ENCODE measurements at places on chromosomes 2 and 18. TPM values are rescaled to one million over a fixed set of nuclear protein-coding genes. Genes with fewer than 3 reads are reported as not detected.

EFEMP1 gene
- not detected for total RNA-seq

DYSF gene
- total RNA-seq, result 3.5 TPM

CCDC74A gene
- 10.2 TPM for total RNA-seq

PRKCE gene
- 11.5 TPM for total RNA-seq

DNA sequence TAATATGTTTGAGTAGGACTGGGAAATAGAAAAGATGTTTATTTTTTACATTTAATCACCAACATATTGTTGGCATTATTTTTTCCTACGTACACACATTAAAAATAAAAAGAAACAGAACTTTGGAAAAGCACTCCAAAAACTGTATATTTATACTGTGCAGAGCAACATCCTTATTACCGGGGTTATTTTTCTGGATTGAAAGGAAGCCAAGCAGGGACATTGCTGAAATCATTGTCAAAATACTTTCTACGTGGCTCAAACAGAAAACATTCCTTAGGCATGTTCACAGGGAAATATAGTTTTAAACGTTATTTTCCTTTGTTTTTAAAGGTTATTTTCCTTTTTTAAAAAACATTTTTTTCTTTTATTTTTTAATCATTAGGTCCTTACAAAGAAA lies 315.0 kb upstream of the SMIM21 start:
- H3K27ac ChIP-seq, result no peak overlapping the region
- H3K4me1 ChIP-seq, result no peaks in the 10 kb centered on the region
- peaks cover under 1% of the 10 kb centered on the region for H3K27me3 ChIP-seq
- H3K36me3 ChIP-seq, result no peaks in the 10 kb centered on the region

DNA sequence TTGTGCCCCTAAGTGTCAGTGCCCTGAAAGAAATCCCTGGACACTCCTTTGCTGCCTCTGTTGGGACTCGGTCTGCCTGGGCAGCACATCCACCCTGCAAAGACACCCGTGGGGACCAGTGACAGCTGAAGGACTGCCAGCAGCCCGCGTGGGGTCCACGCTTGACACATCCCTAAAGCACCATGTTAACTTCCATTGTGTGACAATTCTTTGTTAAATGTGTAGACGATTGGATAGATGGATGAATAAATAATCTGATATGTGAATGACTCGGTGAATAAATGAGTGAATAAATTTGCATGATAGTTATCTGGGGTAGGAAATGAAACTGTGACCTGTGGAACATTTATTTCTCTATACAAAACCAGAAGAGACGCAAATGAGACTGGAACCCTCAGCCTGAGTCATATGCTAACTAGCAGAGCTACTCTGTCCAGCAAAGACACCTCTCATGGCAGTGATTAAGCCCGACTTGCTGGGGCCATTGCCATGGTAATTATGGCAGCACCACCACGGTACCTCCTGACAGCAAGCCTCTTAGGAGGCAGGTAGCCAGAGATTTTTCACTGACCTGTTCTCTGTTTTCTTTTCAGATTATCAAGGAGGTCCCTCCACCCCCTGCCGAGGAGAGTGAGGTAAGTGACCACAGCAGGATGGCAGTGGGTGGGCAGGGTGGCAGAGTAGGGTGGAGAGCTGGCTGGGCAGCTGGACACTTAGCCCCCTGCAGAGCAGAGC lies 156.8 kb downstream of the ANTXR1 start:
- DNase-seq, result peak; percentile 7
- no peaks in the 10 kb centered on the region for H3K36me3 ChIP-seq
- H3K4me3 ChIP-seq, result no peak overlapping the region
- no peak overlapping the region for H3K27ac ChIP-seq
- no peaks in the 10 kb centered on the region for H3K4me1 ChIP-seq

GRCh38 chr18:3722649-3723433 lies 272.9 kb downstream of the TGIF1 start:
- H3K27ac ChIP-seq, result no peak overlapping the region
- H3K36me3 ChIP-seq, result no peaks in the 10 kb centered on the region
- no peak for DNase-seq
- peaks cover 4% of the 10 kb centered on the region for H3K27me3 ChIP-seq

RIT2 gene
- not detected for total RNA-seq

DNA sequence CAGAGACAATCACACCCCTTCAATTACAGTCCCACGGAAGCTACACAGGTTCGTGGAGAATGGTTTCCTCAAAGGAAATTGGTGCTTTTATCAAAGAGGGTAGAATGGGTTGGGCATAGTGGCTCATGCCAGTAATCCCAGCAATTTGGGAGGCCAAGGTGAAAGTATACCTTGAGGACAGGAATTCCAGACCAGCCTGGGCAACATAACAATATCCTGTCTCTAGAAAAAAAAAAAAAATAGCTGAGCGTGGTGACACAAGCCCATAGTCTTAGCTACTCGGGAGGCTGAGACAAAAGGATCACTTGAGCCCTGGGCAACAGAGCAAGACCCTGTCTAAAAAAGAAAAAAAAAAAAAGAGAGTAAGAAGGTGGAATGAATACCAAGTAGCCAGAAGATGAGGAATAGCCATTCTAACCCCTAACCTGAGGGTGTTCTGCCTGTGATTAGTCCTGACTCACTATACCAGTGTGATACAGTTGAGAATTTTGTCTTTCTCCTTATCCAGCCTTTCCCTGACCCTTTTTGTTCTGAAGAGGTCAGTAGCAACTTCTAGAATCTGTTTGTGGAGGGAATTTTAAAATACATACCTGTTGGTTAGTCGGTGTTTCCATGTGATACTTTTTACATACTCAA lies 283.2 kb downstream of the MREG start:
- DNase-seq, result no peak
- H3K27ac ChIP-seq, result no peak overlapping the region
- no peaks in the 10 kb centered on the region for H3K36me3 ChIP-seq
- H3K4me3 ChIP-seq, result no peak overlapping the region
- H3K4me1 ChIP-seq, result peaks cover 6% of the 10 kb centered on the region
- peaks cover 4% of the 10 kb centered on the region for H3K27me3 ChIP-seq

CAB39 gene
- total RNA-seq, result 119 TPM

ANKRD30BL gene
- not detected for total RNA-seq

KCNK3 gene
- total RNA-seq, result not detected

GRCh38 chr2:68330691-68331090 lies 10.9 kb upstream of the CNRIP1 start:
- no peaks in the 10 kb centered on the region for H3K4me1 ChIP-seq
- no peak overlapping the region for H3K4me3 ChIP-seq
- H3K27me3 ChIP-seq, result peaks cover 21% of the 10 kb centered on the region
- H3K36me3 ChIP-seq, result no peaks in the 10 kb centered on the region

GRCh38 chr2:166539340-166540162 lies 45.5 kb upstream of the SCN7A start:
- H3K27me3 ChIP-seq, result no peaks in the 10 kb centered on the region
- DNase-seq, result peak; percentile 18
- H3K27ac ChIP-seq, result no peak overlapping the region
- H3K4me1 ChIP-seq, result peaks cover 2% of the 10 kb centered on the region
